Activated naive CD4-positive, alpha-beta T cell treated with anti-CD3 and anti-CD28 coated beads, Interleukin-2, amount 50 U/mL, for 16 hours (primary cell): ENCODE measurements at places on chromosomes 12 and 14.

DNA sequence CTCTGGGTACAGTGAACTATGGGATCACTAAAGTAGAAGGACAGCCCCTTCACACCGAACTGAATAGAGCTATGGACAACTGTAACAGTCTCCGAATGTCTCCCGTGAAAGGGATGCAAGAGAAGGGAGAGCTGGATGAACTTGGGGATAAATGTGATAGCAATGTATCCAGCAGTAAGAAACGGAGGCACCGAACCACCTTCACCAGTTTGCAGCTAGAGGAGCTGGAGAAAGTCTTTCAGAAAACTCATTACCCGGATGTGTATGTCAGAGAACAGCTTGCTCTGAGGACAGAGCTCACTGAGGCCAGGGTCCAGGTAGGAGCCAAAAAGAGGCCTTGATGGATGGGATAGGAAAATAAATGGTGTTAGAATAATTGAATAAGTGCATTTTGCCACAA is 3.5 kb downstream of the ALX1 start:
- no peak for DNase-seq

- DNase-seq = no peak
Observed at GRCh38 chr14:43410631-43411030, 1096.5 kb downstream of the FSCB start.

DNA sequence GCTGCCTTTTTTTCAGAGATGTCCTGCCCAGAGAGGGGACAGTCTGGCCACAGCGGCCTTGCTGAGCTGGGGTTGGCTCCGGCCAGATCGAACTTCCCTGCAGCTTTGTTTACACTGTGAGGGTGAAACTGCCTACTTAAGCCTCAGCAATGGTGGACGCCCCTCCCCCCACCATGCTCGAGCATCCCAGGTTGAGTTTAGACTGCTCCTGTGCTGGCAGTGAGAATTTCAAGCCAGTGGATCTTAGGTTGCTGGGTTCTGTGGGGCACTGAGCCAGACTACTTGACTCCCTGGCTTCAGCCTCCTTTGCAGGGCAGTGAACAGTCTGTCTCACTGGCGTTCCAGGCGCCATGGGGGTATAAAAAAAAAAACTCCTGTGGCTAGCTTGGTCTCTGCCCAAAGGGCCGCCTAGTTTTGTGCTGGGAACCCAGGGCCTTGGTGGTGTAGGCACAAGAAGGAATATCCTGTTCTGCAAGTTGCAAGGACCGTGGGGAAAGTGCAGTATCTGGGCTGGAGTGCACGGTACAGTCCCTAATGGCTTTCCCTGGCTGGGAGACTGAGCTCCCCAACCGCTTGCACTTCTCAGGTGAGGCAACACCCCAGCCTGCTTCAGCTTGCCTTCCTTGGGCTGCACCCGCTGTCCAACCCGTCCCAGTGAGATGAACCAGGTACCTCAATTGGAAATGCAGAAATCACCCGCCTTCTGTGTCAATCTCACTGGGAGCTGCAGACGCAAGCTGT is 79.1 kb downstream of the LRIG3 start:
- no peak for DNase-seq

GRCh38 chr12:27331927-27332324 is 710 bp upstream of the BMAL2 start:
- DNase-seq = no peak

DNA sequence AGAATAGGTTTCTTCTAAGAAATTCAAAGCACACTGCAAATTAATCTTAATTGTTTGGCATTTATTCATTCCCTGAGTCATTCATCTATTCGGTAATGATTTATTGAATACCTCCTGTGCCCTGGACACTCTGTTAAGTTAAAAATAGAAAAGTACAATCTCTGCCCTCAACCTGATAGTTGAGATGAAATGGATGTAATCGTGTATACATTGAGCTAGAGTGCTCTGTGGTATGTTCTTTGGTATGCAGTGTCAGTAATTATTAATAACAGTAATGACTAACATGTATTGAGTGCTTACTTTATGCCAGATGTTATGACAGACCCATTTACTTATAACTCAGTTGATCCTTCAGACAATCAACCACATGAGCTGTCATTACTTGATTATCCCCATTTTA is 47.6 kb downstream of the UTP20 start:
- DNase-seq = no peak
